ENCODE measurements at places on chromosomes 7 and 10.
A peak's percentile ranks its signal among the peaks of the same experiment; 100 is the strongest.

GRCh38 chr7:135678612-135679575 is 16.6 kb downstream of the STMP1 start:
- no peak for DNase-seq

DNA sequence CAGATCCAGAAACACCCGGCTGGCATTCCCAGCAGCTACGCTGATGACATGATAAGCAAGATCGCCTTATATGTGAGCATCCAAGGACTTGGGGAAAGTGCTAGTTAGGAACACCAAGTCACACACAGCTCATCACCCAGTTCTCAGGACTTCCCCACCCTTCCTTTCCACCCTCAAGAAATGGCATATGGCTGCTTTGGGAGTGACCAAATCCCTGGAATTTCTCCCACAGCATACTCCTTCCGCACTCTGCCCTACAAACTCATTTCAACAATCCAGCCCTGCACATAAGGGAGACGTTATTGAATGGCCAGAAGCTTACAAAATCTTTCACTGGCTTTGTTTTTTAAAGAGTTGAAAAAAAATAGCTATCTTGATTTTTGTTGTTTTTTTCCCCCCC is 4.2 kb downstream of the ITIH5 start:
- no peak for DNase-seq

DNA sequence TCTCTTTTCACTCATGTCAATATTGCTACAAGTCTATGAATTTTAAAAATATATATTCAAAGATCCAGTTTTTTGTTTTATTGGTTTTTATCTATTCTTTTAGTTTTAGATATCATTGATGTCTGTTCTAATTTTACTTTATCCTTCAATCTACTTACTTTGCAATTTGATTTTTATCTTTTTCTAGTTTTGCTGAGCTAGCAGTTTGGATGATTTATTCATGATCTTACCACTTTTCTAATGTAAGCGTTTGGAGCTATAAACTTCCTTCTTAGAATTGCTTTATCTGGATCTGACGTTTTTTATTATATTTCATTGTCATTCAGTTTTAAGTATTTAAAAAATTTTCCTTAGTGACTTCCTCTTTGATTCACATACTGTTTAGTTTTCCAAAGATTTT is 664.5 kb upstream of the VSTM2A start:
- no peak for DNase-seq

GRCh38 chr10:110739811-110740271 is 95.7 kb downstream of the RBM20 start:
- DNase-seq, result no peak

DNA sequence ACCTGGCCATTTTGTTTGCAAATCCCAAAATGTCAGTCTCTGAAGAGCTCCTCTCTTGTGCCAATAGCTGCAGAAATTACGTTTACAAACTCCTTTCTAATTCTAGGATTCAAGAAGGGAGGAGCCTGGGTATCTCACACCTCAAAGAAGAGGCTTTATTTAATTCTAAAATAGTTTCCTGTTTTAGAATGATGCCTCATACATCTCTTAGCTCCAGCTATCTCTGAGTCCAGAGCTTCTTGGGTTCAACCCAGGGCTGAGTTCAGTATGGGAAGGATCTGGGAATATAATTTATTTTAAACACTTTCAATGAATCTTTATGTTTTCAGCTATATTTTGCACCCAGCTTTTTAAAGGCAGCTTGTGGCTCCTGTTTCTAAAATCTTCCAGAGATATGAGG is 150.1 kb downstream of the CACNA2D1 start:
- DNase-seq, result no peak

GRCh38 chr10:87952612-87953011 is 89.2 kb downstream of the PTEN start:
- no peak for DNase-seq

DNA sequence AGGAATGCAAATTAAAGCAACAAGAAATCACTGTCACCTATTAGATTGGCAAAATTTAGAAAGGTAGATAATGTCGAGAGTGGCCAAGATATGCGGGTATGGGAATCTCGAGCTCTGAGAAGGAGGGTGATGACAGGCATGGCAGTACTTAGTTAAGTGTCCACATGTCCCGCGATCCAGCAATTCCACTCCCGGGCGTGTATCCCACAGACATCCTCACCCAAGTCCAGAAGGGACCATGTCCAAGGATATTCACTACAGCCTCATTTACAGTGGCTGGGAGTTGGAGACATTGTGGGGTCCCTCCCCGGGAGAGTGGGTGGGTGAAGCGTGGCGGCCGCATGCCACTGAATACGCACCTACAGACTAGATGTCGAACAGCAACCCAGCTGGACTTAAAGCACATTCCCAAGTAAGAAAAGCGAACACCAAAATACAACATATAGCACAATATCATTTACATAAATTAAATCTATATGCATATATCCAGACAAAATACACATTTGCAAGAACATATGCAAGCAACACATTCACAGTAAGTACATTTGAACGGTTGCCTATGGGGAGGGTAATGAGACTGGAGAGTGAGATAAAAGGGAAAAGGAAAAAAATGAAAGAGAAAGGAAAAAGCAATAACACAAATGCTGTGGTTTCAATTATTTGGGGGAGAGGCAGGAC is 9.9 kb downstream of the KCNH2 start:
- no peak for DNase-seq

GRCh38 chr7:107463139-107464078 is 6.4 kb upstream of the GPR22 start:
- peak; percentile 58 for DNase-seq

GRCh38 chr10:119370111-119370741 is 162.9 kb downstream of the GRK5 start:
- DNase-seq, result no peak

GRCh38 chr10:121032460-121032859 is 181.3 kb downstream of the WDR11 start:
- DNase-seq, result no peak

- DNase-seq, result no peak
These were observed 18.2 kb upstream of the CDH23 start for GRCh38 chr10:71378336-71379117.

DNA sequence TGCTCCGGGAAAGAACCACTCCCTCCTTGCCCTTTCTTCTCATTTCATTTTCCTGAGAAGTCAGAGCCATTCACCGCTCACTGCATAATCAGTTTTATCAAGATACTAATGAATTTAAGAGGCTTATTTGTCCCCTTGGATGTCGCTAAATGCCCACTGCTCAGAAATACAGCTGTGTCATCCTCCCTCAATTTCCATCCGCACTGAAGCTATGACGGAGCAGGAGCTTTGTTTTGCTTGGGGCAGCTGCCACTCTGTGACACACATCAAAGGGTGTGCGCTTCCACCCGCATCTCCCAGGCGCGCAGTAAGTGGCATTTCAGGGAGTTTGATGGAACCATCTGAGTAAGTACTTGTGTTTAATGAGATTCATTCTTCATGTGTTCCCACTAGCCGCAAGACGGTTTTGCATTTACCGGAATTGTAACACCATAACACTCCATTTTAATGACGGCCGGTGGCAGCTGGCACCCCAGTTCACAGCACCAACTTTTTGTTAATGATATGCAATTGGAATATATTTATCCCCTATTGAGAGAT is 103.8 kb upstream of the PARD3 start:
- DNase-seq, result no peak

- DNase-seq, result no peak
These were observed 64.1 kb downstream of the CAV1 start for GRCh38 chr7:116588641-116589594.

GRCh38 chr10:18303851-18304801 is 163.9 kb downstream of the CACNB2 start:
- peak; percentile 9 for DNase-seq

DNA sequence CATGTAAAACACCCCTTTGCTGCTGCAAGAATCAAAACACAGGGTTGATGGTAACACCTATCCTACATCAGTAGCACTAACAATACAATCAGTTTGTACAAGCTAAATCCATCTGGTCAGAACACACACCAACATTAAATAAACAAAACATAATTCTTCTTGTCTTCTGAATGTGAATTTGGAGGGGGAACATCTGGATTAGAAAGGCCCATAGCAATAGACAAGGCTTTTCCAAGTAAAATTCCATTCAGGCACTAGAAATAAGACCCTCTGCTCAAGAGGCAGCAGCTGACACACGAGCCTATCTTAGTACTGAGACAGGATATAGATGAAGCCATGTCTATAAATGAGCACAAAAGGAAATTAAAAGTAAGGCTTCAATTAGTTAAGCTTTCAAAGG is 839.9 kb upstream of the LRRTM3 start:
- no peak for DNase-seq

DNA sequence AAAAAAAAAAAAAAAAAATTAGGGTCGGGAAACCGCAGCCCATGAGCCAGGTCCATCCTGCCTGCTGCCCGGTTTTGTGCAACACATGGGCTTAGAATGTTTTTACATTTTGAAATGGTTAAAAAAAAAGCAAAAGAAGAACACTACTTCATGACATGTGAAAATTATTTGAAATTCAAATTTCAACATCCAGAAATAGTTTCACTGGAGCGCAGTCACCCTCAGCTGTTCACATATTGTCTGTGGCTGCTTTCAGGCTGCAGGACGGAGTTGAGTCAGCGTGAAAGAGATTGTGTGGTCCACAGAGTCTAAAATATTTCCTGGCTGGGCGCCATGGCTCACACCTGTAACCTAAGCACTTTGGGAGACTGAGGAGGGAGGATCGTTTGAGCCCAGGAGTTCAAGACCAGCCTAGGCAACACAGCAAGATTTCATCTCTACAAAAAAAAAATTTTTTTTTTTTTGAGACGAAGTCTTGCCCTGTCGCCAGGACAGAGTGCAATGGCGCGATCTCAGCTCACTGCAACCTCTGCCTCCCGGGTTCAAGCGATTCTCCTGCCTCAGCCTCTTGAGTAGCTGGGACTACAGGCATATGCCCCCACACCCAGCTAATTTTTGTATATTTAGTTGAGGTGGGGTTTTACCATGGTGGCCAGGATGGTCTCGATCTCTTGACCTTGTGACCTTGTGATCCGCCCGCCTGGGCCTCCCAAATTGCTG is 63.9 kb upstream of the ECHDC3 start:
- DNase-seq, result no peak

Data from substantia nigra (tissue), 51 donors.